Neural progenitor cell (in vitro differentiated cells): ENCODE measurements at places on chromosomes 1 and 21.

- no peak for DNase-seq
These were observed 59.5 kb downstream of the NFASC start for GRCh38 chr1:204930155-204930523.

- no peak for DNase-seq
These were observed 246.9 kb upstream of the LRRC7 start for GRCh38 chr1:69320757-69321211.

- DNase-seq = no peak
These were observed 39.7 kb downstream of the C21orf91 start for GRCh38 chr21:17779496-17779895.

- DNase-seq = peak; percentile 31
These were observed 158.0 kb upstream of the PROX1 start for GRCh38 chr1:213829780-213830179.

GRCh38 chr1:221397606-221398005, 344.3 kb downstream of the DUSP10 start:
- DNase-seq = no peak

DNA sequence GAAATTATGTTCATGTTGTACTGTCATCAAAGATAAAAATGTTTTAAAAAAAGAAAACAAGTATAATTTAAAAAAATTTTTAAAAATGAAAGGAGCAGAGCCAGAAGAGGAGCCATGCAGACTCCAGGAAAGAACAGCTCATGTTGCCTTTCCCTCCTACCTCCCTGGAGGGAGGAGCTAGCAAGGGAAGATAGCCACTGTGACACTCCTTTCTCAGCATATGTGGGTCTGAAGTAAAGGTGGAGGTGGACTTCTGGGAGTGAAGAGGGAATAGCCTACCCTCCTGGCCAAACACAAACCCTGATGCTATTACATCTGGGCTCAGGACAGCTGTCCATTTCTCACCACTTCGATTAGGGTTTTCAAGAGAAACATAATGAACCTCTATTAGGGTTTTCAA, 54.2 kb downstream of the SLC2A1 start:
- DNase-seq = no peak

DNA sequence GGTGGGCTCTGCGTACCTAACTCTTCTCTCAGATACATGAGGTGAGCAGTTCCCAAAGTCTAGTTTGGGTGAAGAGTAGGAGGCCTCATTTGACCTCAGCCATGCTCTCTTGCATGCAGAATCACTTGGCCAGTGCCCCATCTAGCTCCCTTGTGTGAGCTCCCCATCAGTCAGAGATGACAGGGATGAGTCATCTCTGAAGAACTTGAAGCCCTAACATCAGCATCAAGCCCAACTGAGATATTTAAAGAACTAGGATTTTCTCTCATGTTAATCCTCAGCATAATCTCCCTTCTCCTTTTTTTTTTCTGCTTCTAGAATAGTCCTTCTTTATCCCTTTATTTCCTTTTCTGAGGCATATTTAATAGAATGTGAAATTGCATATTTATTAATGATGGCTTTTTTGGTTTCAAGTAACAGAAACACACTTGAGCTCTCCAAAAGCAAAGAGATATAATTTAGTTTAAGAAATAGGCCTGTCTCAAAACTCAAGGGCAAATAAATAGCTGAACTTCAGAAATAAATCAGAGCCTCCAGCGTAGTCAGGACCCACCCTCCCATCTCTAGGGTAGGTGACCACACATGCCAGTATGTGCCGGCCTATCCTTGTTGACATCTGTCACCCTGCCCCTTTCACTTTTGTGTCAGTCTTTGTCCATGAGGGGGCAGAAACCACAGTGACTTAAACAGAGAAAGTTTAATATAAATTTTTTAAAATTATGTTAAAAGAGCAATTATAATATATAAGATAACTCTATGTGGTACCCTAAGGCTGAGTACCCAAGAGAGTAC, 112.3 kb downstream of the TSEN15 start:
- DNase-seq = no peak

GRCh38 chr1:114133129-114133528, 20.5 kb downstream of the SYT6 start:
- no peak for DNase-seq

DNA sequence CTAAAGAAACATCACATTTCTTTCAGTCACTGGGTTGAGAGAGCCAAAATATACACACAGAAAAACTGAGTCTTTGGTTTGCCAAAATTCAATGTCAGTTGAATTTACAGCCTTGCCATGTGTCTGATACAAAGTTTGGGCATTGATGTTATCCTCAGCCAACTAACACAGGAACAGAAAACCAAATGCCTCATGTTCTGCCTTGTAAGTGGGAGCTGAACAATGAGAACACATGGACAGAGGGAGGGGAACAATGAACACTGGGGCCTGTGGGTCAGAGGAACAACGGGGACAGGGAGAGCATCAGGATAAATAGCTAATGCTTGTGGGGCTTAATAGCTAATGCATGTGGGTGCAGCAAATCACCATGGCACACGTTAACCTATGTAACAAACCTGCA, 39.6 kb upstream of the C21orf91 start:
- DNase-seq = peak; percentile 48

DNA sequence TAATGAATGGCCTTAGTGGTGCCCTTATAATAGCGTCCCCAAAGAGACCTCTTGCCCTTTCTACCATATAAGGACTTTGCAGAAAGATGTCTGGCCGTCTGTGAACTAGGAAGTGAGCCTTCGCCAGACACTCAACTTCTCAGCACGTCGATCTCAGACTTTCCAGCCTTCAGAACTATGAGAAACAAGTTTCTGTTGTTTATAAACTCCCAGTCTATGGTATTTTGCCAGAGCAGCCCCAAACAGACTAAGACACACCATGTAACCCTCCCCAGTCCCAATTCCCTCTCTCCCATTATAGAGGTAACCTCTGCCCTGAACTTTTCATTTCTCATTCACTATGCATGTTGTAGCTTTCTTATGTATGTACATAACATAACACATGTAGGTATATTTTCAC, 55.7 kb downstream of the NID1 start:
- DNase-seq = no peak

DNA sequence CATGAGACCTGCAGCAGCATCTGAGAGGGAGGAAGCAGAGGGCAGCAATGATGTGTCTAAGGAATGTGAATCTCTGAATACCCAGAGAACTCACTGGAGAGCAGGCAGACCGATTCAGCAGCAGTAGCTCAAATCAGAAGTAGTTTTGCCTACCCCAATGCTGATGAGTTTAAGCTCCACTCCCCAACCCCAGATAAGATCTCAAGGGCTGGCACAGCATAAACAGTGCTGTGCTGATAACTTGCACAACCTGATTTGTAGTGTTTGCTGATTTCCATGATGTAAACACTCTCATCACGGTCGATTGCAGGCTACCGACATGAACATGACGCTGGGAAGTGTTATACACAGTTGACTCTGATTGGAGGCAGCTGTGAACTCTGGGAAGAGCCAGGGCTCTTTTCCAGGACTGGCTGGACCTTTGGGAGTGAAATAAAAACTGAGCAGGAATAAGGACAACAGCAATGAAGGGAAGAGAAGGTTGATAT, 11.2 kb upstream of the HMGCS2 start:
- DNase-seq = no peak

DNA sequence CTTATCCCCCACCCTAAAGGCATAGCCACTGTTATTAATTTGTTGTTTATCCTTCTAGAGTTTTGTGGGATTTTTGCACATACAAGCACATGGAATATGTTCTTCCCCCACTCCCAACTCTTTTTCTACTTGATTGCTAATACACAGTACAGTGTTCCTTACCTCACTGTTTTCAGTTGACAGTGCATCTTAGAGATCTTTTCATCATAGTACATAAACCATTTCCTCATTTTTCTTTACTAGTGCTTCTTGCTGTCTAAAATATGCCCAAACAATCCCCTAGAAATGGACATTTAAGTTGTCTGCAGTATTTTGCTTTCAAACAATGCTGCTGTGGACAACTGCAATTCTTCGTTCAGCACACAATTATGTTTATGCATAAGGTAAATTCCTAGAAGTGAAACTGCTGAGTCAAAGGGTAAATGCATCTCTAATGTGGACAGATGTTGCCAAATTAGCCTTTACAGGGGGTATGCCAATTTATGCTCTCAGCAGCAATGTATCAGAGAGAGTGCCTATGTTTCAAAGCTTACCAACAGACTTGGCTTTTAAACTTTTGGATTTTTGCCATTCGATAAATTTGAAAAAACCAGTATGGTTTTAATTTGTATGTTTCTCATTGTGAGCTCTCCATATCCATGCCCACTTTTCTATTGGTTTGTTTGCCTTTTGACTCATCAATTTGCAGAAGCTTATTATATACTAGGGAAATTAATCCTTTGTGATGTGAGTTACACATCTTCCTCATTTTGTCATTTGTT, 132.6 kb downstream of the MRPS6 start:
- DNase-seq = no peak

DNA sequence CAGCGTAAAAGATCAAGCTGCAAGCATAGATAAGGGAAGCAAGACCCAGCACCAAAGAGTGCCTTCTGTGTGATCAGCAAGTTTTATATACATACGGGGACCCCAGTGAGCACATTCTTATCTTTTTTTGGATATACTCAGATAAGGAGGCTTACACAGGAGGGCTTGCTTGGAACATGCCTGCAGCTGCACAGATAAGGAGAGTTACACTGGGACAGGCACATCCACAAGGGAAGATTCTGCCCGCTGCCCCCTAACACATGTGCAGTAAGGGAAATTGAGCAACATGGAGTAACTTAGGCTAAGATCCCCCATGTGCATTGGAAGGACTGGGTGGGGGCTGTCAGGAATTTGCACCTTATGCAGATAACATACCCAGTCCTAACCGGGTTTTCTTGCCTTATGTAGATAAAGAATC, 1334.8 kb downstream of the MRPL39 start:
- DNase-seq = no peak

DNA sequence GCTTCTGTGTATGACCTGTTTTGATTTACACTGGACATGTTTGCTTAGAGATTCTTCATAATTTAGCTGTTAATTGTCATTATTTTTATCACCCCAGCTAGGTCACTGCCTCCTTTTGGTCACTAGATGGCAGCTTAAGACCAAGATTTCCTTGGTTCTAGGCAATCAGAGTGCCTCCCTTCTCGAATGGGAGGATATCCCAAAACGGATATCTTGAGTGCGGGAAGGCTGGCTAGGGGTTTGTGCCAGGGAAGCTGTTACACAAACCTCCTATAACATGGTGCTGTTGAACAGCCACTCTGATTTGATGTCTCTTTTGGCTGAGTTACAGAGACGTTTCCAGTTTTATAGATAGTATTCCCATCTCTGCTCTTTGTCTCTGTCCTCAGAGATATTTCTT, 283.5 kb downstream of the S1PR1 start:
- DNase-seq = peak; percentile 77

DNA sequence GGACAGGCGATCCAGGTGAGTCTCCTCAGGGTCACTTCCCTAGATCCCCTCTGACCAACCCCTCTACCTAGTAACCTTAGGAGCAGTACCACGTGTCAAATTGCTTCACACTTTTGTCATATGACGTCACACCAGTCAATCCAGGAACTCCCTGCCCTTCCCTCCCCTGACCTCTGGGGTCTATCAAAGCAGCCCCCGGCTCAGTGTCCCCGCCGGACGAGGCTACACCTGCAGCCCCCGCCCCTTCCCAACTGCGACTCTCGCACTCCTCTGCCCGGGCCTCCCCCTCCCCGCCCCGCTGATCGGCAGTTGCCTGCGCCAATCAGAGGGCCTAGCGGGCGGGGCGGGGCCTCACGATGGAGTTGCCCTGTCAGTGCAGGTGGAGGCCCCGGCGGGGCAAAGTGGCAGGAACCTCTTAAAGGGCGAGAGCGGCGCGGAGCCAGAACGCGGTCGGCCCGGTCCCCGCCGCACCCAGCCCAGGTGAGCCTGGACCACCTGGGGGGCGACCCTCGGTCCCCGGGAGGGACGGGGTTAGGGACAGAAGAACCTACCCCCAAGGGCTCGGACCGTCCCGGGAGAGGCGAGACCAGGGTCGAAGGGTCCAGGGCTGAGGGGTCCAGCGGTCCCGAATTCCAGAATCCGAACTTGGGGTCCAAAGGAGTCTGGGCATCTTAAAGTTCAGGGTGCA, 27.5 kb upstream of the EPB41 start:
- DNase-seq = peak; percentile 91

GRCh38 chr1:194161591-194161990, 975.2 kb upstream of the B3GALT2 start:
- DNase-seq = no peak

DNA sequence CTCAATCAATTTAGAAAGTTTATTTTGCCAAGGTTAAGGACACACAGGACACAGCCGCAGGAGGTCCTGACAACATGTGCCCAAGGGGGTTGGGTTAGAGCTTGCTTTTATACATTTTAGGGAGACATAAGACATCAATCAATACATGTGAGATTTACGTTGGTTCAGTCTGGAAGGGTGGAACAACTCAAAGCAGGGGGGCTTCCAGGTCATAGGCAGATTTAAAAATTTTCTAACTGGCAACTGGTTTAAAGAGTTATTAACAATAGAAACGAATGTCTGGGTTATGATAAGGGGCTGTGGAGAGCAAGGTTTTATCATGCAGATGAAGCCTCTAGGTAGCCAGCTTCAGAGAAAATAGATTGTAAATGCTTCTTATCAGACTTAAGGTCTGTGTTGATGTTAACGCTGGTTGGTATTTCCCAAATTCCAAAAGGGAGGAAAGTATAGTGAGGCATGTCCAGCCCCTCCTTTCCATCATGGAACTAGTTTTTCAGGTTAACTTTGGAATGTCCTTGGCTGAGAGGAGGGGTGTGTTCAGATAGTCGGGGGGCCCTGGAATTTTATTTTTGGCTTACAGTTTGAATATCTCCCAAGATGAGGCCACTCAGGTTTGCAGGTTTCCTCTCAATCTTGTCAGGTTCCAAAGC, 31.0 kb upstream of the TGFBR3 start:
- DNase-seq = no peak

DNA sequence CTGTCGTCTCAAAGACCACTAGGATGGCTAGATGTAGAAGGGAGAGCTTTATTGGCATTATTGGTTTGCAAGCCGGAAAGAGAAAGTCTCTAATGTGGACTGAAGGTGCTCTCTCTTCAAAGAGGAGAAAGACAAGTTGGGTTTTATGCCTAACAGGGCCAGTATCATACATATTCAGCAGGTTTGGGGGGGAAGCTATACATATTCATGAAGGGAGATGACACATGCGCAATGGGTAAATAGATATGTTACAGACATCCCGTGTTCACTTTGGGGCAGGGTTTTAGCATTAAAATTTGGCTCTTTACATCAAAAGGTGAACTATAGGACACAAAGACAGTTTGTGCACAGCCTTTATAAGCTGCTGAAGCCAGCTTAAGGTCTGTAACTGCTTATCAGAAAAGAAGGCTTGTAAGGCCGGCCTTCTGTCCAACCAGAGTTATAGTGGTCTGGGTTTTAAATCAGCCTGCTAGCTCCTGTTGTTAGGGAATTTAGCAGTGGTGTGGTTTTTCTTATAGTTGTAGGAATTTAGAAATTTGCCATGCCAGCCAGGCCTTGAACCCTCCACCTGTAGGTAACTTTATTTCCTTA, 46.5 kb upstream of the LRRN2 start:
- DNase-seq = no peak

DNA sequence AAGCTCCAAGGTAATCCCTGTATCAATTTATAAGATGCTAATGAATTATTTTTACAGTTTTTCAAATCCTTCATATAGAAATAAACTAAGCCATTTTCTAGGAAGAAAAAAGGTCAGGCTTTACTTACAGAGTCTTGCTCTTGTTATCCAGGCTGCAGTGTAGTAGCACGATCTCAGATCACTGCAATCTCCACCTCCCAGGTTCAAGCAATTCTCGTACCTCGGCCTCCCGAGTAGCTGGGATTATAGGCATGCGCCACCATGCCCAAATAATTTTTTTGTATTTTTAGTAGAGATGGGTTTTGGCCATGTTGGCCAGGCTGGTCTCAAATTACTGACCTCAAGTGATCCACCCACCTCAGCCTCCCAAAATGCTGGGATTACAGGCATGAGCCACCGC, 27.0 kb downstream of the RERE start:
- no peak for DNase-seq
